ENCODE measurements at places on chromosomes 16 and 17.

DNA sequence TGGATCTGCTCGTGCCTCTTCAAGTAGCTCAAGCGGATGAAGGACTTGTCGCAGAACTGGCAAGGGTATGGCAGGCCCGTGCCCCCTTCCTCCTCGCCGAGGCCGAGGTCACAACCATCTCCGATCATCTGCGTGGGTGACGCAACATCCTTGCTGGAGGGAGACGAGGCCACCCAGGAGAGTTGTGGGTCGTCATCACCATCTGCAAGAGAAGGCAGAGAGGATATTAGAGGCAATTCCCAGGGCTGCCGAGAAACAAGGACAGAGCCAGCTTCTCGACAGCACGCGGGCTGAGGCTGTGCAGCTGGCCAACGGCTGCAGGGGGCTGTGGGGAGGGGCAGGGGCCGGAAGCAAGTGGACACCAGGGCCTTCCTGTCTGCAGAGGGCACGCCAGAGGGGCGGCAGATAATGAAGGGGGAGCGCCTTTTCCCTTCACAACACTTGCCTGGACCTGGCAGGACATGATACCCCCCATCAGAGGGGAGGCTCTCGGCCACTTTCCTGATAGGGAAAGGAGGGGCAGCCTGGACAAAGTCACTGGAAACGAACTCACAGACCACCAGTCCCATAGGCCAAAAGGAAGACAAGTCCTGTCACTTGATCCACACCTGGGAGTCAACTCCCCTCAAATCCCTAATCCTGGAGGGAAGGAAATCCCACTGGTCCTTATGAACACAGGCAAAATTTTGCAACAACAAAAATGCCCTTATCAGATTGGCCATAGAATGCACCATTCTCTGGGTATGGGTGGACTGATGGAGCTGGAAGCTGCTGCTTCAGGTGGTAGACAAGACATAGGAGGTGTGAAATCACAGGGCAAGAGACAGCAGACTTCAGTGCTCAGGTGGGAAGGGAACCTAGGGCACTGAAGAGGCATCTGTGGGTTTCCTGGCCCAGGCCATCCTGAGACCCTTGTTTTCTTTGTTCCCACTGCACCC lies 217.0 kb downstream of the ZNF423 start:
- DNase-seq: no peak

DNA sequence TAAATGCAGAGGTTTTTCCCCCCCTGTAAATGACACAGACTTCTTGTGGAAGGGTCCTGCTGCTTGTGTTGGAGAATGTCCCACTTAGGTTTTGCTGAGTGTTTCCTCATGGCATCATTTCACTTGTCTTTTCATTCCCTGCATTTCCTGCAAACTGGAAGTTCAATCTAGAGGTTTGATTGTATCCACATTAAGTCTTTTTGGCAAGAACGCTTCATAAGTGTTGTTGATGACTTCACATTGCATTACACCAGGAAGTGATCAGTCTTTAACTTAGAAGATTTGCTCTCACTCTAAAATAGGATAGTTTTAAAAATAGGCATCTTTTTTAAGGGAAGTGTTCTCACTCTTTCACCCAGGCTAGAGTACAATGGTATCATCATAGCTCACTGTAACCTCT lies 67.2 kb downstream of the RPTOR start:
- no peak for DNase-seq

DNA sequence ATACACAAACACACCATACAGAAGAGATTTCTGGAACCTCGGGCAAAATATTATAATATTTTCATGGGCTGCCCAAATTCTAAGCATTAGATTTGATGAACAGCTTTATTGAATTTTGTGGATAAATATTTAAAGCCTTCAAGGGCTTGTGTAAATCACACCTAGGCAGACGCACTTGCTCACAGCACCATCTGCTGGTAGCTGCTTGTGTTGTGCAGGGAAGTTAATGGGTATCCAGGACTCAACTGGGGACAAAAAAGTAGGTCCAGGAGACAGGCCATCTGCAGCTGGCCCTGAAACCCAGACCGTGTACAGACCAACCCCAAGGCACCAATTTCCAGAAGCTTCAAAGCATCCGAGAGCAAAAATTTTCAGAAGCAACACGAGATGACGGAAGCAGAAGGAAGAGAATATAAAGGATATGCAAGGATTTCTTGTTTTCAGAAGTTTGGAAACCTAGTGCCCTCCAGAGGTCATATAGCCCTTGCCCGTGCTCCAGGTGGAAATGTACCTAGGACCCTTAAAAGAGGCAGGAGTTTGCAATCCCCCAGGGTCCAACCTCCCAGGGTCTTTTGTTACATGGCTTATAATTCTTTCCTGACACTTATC lies 140.0 kb downstream of the CHD9NB start:
- no peak for DNase-seq

GRCh38 chr17:22484826-22485225 lies 792.5 kb downstream of the KCNJ18 start:
- no peak for DNase-seq

DNA sequence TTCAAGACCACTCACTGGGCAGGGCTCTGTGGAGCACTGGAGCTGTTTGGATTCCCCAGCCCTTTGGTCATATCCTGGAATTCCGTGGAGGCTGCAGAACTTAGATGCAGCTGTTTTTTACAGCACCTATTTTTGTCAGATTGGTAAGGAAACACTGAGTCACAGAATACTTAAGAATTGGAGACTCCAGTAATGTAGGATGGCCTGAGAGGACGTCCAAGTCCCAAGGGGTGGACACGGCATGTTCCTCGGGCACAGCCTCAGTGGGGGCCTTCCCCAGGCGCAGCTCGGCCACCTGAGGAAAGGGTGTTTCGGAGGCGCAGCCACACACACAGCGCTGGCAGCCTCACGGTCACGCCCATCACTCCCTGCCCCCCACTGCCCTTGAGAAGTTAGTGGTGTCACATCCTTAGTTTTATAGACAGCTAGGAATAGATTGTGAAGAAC lies 14.8 kb downstream of the PLD6 start:
- no peak for DNase-seq

DNA sequence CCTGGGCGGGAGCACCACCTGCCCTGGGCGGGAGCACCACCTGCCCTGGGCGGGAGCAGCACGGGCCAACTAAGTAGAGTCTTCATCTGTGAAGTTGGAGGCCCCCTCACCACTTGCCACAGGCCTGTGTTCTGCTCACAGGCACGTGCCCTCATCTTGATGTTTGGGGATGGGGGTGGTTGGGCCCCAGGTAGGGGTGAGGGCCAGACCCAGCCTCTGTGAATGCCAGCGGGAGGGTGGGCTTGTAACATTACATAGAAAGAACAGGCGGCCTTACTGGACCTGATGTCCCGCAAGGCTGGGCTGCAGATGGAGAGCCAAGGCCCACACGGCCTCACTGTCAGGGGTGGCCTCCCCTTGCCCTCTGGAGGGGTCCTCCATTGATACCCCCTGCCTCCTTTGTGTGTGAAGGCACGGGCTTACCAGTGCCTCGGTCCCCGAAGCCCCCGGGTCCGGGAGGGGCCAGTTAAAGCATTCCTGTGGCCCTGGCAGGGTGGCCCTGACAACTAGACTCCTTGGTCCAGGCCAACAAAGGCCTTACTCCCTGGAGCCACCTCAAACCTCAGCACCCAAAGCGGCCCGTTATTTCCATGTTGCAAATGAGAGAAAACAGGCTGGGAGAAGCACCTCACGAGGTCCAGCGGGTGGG lies 1.1 kb upstream of the SLC16A3 start:
- no peak for DNase-seq

- no peak for DNase-seq
Measured at GRCh38 chr17:48547808-48548522, 3.1 kb upstream of the HOXB2 start.

DNA sequence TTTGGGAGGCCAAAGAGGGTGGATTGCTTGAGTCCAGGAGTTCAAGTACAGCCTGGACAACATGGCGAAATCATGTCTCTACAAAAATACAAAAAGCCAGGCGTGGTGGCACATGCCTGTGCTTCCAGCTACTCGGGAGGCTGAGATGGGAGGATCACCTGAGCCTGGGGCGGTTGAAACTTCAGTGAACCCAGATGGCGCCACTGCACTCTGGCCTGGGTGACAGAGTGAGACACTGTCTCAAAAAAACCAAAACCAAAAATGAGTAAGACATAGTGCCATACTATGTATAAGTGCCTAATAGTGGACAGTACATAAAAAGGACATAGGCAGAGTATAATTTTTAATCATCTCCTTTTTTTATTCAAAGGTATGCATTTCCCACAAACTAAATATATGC lies 4.0 kb downstream of the CTC1 start:
- DNase-seq: no peak

DNA sequence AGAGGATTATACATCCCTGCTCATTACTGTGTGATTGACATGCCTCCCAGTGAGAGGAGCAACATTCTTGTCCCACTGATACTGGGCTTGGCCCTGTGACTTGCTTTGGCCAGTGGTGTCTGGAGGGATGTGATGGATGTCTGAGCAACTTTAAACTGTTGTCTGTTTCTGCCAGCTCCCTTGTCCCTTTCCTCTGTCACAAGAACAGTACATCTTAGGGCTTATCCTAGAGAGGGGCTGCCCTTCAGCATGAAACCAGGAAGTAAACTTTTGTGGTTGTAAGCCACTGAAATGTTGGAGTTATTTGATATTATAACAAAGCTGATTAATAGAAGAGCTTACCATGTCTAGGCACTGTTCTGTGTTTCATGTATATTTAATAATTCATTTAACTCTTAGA lies 82.9 kb upstream of the GPRC5B start:
- DNase-seq: no peak

- DNase-seq: no peak
Measured at GRCh38 chr17:74085434-74085833, 118.0 kb upstream of the RPL38 start.

GRCh38 chr16:26988186-26988585 lies 78.5 kb upstream of the C16orf82 start:
- DNase-seq: no peak

- no peak for DNase-seq
Measured at GRCh38 chr17:73909186-73909585, 264.9 kb upstream of the SDK2 start.

DNA sequence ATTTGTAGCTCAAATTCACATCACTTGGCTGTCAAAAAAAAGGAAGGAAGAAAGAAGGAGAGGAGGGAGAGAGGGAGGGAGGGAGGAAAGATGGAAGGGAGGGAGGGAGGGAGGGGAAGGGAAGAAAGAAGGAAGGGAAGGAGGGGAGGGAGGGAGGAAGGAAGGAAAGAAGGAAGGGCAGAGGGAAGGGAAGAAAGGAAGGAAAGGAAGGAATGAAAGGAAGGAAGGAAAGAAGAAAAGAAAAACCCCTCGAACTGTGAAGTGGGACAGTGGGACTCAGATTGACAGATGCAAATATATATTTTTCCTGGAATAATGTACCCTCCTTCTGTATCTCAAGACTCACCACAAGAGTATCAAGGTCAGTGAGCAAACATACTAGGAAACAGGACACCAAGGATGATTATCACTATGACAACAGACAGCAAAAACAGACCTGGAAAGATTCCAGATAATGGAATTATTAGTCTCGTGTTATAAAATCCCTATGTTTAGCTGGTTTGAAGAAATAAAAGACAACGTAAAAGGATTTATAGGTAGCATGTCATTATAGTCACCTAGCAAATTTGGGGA lies 24.2 kb upstream of the ABCA3 start:
- DNase-seq: no peak

DNA sequence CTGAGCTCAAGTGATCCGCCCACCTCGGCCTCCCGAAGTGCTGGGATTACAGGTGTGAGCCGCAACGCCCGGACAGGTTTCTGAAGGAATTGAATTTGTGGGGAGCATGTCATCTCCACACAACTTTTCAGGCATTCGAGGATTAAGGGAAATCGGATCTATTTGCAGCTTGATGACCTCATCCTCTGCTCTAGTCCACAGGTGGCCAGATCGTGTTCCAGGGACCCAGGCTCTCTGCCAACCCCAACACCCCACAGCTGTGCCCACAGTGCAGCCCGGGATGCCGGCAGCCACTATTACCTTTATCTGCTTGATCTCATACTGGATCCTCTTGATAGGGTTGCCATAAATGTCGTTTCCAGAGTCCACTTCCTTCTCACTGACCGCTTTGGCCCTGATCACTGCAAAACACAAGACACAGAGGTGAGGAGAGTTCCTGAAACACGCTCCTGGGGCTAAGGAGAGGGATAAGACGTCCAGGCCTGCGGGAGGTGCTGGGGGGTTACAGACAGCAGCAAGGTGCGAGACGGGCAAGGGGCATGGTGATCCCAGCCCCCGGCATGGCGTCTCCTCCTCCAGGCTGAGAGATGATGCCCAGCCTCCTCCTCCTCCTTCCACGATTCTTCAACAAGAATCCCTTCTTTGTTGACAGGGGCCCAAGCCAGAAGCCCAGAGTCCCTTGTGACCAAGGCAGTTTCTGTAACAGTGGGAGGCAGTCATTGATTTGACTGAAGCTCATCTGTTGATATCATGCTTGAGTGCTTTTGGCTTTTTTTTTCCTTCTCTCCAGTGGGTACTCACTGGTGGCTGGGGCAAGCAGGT lies 29.3 kb downstream of the CEP295NL start:
- DNase-seq: no peak

DNA sequence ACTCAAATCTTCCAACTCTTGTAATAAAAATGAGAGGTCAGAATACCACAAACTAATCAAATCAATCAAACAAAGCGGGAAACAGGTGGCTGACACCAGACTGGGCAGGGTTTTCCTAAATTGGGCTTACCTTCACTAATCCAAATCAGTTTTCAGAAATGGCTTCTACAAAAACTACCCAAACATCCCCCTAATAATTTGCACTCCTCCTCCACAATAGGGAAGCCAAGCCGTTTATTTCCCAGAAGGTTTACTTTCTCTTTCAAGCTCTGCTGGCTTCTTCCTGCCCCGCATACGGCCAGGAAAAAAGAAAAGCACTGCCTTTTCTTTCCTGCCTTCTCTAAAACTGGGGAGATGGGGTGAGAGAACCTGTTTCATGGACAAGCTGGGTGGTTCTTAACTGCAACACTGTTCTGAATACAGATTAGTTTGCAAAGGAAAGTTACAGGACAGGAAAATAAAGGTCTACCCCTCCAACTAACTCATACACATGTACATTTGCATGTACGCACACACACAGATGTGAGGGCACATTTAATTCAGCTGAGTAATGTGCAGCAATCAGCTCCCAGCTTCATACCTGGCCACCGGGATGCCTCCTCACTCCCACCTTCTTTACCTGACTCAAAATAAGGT lies 9.2 kb downstream of the STAT3 start:
- DNase-seq: no peak

- no peak for DNase-seq
Measured at GRCh38 chr17:74631468-74632450, 8.2 kb upstream of the CD300E start.

GRCh38 chr17:48066656-48067055 lies 18.5 kb downstream of the NFE2L1 start:
- no peak for DNase-seq

GRCh38 chr16:84029297-84030047 lies 13.1 kb downstream of the SLC38A8 start:
- DNase-seq: no peak

Data from stimulated activated CD8-positive, alpha-beta memory T cell treated with anti-CD3 and anti-CD28 coated beads, Interleukin-4, amount 100 ng/mL, for 1 hour (primary cell).